ENCODE measurements at places on chromosomes 11 and 22. TPM values are rescaled to one million over a fixed set of nuclear protein-coding genes. Genes with fewer than 3 reads are reported as not detected.

GRCh38 chr22:18133452-18133851 is 16.5 kb upstream of the USP18 start:
- DNase-seq = no peak

- no peak for DNase-seq
Observed at GRCh38 chr11:41950470-41951143, 491.2 kb upstream of the LRRC4C start.

- DNase-seq = no peak
Observed at GRCh38 chr22:26918226-26918625, 260.8 kb downstream of the MIAT start.

DNA sequence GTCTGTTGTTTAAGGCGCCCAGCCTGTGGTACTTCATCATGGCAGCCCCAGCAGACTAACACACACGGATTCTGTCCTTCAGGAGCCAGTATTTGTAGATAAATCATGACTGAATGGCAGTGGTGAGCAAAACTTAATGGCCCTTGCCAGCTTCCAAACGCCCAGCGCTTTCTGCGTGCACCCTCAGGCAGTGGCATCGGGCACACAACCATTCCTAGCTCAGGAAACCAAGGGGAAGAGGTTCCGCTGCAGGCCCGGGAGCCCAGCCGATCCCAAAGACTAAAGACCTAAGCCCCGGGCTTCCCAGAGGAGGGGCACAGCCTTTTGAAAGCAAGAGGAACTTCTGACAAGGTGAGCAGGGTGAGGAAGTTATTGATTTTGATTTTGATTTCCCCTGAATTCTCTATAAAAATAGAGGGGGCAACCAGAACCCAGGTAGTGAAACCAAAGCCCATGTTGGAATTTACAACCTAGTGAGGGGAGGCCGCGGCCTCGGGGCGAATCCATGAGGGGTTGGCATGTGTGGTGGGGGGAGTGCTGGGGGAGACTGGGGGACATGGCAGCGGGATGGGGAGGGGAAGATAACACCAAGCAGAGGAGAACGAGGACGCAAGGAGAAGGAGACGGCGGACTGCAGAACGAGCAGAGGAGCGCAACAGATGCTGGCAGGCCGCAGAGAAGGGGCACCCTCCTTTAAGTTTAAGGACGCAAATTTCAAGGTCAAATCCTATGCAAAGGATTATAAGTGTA is 79.9 kb upstream of the SEPTIN5 start:
- DNase-seq = no peak

PIH1D2 gene
- 0.76 TPM for total RNA-seq

C11orf98 gene
- 41.1 TPM for total RNA-seq

CHRDL2 gene
- total RNA-seq = 6.1 TPM

Data from left cardiac atrium (tissue), 4 donors.